ENCODE measurements at places on chromosomes 1 and 21.

GRCh38 chr1:243568793-243569192 lies 281.2 kb downstream of the AKT3 start:
- DNase-seq, result no peak

- DNase-seq, result no peak
Measured at GRCh38 chr1:53398091-53398490, 61.1 kb upstream of the DMRTB1 start.

DNA sequence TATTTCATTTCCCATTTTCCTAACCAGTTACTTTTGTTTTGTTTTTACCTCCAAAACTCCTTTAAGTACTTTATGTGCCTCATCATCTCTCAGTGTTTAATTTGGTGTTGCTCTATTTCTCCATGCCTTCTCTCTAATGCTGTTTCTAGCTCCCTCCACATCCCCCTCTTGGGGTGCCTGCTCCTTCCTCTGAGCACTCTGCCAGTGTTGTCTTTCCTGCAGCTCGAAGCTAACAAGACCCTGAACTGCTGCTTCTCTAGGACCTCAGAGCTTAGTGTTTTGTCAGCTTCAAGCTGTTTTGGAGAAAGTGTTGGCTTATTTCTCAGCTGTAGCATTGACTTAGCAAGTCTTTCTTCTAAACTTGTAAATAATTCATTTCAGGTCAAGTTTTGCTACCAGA lies 290.6 kb downstream of the DPYD start:
- no peak for DNase-seq

DNA sequence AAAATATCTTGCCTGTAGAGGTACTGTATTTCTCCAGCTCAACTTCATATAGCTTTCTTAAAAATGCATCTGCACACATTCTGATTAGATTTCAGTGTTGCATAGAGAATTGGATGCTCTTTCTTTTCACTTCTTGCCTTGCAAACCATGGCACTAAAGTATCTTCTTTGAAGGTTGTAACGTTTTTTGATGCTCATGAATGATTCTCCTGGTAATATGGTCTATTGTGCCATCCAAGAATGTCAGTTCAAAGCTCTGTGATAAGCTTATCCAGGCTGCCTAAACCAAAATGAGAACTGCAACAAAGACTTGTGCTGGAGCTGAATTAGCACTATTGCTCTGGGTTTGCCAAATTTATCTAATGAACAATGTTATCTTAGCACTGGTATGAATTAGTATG lies 1.9 kb downstream of the SGIP1 start:
- no peak for DNase-seq

GRCh38 chr1:109885589-109885988 lies 25.1 kb upstream of the CSF1 start:
- DNase-seq, result no peak

DNA sequence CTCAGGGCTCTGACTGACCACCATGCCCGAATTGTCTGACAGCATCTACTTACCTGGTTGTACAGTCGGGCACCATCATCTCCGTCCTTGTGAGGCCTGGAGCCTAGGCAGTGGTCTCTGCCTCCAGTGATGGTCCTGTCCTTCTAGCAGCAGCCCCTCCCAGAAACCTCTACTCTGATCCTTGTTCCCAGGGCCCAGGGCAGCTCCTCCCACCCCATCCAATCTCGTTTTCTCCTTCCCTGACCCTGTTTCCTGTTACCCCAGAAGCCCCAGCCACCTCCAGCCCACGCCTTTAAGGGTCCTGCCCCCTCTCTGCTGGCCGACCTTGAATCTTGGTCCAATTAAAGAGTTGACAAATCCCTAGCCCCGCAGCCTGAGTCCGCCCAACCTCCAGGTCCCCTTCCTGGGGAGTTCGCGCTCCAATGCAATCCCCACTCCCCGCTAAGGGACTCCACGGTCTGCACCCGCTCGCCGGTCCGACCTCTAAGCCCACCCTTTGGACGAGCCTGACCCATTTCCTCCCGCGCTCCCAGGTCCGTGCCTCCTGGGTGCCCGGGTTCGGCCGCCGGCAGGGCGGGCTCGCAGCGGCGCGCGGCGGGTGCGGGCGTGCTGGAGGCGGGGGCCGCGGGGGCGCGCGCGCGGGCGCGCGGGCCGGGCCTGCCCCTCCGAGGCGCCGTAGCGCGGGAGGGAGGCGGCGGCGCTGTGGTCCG lies at the start of gene B4GALT2:
Gene B4GALT2 (plus strand): TSS at position 660 of the 710 bp plus-strand sequence. CDS start 1,951 bp downstream, outside the sequence.
- peak; percentile 91 for DNase-seq

DNA sequence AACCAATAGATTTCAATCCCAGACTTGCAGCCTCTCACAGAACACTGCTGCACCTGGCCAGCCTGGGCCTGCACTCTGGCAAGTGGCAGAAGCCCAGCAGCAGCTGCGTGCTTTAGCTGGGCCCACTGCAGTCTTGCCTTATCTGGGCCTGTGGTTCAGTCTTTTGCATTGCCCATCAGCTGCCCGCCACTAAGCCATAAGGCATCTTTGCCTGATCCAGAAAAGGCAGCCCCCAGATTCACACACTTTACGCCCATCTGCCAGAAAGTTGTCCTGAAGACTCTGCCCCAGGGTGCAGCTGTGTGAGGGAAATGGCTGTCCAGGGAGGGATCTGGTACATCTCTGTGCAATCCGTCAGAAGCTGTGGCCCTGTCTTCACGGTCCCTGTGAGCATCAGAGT lies 217.0 kb downstream of the DNAH14 start:
- DNase-seq, result peak; percentile 29

GRCh38 chr1:70768216-70768615 lies 279.4 kb downstream of the PTGER3 start:
- no peak for DNase-seq

DNA sequence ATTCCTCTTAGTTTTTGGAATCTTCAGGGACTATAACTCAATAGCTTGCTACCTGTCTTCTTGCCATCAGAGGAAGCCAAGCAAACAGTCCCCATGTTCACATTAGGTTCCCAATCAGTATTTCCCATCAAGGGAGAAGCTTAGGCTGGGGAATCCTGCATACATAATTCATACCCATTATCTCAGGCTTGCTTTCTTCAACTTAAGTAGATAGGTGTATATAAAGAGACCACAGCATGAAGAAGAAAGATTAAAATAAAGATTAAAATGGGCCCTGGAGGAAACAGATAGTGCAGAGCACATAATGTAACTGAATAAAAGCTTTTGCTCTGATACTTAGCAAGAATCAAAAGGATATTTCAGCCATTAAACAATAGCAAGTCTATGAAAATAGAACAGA lies 29.0 kb upstream of the KCNK1 start:
- DNase-seq, result no peak

DNA sequence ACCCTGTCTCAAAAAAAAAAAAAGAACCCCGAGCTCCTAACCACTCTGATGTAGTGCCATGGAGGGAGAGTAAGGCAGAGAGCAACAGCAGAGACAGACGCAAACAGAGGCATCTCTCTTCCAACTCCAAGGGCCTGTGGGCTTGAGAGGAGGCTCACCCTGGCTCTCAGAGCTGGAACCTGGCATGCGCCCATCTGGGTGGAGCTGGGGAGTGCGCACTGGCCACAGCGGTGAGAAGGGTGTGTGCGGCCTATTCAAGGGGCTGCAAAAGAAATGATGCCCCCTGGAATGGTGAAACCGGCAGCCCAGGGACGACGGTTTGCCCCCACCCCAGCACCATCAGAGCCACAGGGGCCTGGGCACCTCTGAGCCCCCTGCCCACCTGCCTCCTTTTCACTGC lies 17.6 kb downstream of the COL8A2 start:
- DNase-seq, result no peak

GRCh38 chr1:37290718-37291117 lies 183.7 kb upstream of the ZC3H12A start:
- DNase-seq, result no peak

DNA sequence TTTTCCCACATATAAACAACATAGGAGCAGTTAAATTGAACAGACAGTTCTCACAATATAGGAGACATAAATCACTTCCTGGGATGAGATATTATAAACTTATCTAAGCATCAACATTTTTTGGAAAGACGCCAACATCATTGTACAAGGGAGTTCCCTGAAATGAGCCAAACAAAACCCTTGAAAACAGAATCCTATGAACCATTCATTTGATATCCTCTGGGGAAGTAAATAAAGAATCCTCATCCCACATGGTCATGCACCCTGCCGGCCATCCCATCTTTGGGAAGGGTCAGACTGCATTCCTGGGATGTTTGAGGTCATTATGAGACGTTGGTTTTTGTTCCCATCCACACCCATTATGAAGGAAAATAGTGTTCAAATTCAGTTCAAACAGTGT lies 111.8 kb upstream of the USP25 start:
- no peak for DNase-seq

DNA sequence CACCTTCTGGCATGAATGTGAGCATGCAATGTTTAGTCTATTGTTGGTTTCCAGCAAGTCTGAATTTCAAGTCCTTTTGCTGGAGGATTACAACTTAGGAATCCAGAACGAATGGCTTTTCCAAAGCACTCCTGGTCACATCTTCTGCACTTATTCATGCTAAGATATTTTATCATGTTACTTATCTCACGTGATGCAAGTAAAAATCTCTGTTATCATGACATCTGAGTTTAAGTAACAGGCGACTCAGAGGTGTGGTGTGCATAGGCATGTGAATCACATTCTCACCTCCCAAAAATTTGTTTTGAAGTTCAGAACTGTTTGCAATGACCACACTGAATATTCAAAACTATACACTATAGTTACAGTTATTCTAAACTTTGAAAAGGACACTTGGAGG lies 204.8 kb upstream of the FGGY start:
- no peak for DNase-seq

GRCh38 chr21:31517664-31518414 lies 141.7 kb upstream of the SOD1 start:
- no peak for DNase-seq

DNA sequence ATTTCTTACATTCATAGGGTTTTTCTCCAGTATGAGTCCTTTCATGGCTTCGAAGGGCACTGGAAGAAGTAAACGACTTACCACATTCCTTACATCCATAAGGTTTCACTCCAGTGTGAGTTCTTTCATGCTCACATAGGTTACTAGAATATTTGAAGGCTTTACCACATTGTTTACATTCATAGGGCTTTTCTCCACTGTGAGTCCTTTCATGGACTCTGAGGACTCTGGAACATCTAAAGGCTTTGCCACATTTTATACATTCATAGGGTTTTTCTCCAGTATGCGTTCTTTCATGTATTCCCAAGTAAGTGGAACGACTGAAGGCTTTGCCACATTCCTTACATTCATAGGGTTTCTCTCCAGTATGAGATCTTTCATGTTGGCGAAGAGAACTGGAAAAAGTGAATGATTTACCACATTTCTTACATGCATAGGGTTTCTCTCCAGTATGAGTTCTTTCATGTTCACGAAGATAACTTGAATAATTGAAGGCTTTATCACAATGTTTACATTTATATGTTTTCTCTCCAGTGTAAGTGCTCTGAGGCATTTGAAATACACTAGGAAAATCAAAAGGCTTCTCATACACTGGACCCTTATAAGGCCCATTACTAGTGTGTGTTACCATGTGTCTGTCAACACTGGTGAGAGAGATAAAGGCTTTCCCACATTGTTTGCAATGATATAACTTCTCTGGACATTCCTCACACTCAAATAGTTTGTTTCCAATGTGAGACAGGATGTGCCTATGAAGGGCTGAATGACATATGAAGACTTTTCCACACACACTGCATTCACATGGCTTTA lies 29.9 kb upstream of the ZNF695 start:
- DNase-seq, result no peak

GRCh38 chr1:223486366-223486765 lies 93.2 kb downstream of the CCDC185 start:
- no peak for DNase-seq

DNA sequence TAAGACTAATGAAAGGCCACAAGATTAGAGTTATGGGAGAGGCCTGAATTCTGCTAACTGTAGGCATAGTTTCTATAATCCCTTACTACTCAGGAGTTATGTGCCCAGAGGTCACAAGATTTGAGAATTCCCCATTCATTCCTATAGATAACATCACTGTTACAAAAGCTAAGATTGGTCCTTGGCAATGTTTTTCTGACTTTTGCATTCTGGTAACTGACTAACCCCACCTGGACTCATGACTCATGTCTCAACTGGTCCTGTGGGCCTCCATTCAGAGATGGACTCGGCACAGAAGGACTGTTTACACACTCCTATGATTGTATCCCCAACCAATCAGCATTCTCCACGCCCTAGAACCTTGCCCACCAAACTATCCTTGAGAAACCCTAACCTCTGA lies 249.0 kb upstream of the ZP4 start:
- DNase-seq, result no peak

GRCh38 chr1:193846876-193847604 lies 660.6 kb upstream of the B3GALT2 start:
- no peak for DNase-seq

DNA sequence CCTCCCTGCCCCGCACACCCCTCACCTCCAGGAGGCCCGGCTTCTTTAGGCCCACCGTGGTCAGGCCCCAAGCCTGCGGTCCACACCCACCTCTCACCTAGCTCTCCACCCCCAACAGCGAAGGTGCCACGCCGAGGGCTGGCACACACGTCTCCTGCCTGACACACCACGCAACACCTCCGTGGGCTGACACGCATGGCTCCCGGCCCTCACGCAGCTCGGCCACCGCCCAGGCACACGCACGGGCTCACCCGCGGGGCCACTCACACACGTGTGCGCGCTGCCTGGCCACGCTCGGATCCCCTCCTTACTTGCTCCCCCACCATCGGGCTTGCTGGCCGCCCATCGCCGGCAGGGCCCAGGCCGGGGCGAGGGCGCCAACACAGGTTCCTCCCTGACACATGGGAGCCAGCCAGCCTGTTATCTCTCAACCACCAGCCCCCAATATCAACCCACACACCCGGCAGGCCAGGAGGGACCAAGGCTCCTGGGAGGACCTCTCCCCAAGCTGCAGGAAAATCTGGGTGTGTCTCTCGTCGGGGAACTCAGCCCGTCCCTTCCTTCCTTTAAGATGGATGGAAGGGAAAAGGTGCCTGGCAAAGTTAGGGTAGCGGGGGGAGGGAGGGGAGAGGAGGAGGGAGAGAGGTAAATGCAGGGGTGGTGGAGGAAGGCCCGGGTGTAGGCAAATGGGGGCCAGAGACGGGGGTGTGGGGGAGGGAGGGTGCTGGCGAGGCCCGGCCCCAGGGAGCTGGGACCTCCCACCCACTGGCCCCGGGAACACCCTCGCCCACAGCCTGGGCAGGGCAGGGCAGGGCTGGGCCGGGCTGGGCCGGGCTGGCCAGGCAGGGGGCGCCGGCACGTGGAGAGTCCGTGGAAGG lies 546 bp downstream of the ELOVL1 start:
- peak; percentile 52 for DNase-seq

- no peak for DNase-seq
Measured at GRCh38 chr21:42479582-42479981, 16.4 kb downstream of the RSPH1 start.

- DNase-seq, result no peak
Measured at GRCh38 chr1:69585666-69586065, 17.9 kb downstream of the LRRC7 start.

GRCh38 chr1:8595941-8596340 lies 221.5 kb downstream of the RERE start:
- no peak for DNase-seq

- no peak for DNase-seq
Measured at GRCh38 chr1:93708734-93709481, 27.3 kb upstream of the BCAR3 start.

- no peak for DNase-seq
Measured at GRCh38 chr1:56524263-56524662, 55.1 kb downstream of the PLPP3 start.

GRCh38 chr1:231596337-231596791 lies 30.2 kb upstream of the DISC1 start:
- no peak for DNase-seq

- no peak for DNase-seq
Measured at GRCh38 chr1:108107658-108108057, 92.5 kb downstream of the SLC25A24 start.

Data from D341Med (cell line).